Urothelium cell line (cell line): ENCODE measurements at places on chromosomes 12 and 14.

DNA sequence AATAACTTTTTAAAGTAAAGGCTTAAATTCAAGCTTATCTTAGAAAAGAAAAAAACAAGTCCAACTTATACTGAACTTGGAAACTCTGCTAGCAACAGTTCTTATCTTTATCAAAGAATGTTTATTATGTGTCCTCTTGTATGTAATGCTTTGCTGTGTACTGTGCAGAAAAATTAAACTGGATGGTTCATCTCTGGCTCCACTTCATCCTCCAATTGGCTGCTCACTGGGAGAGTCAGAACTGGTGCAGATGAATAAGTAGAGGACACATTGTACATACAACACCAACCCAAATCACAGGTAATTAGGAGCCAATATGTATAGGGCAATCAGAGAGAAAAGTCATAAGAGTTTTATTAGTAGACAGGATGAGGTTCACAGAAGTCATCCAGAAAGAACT is 123.6 kb upstream of the NAP1L1 start:
- DNase-seq = no peak

- no peak for DNase-seq
Measured at GRCh38 chr12:202081-202731, 11.8 kb downstream of the SLC6A12 start.

DNA sequence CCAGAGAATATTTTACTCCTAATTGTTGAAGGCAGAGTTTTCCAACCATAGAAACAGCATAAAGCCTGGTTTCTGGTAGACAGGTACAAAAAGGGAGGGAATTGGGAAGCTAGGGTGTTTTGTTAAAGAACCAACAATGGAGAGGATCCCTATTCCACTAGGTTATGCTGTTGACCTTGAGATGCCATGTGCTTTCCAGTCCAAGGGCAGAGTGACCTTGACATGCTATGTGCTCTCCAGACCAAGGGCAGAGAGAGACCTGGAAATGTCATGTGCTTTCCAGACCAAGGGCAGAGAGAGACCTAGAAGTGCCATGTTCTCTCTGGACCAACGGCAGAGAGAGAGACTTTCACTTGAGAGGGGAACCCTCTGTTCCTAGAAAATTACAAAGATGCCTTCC is 1043.8 kb upstream of the FBXO33 start:
- no peak for DNase-seq

DNA sequence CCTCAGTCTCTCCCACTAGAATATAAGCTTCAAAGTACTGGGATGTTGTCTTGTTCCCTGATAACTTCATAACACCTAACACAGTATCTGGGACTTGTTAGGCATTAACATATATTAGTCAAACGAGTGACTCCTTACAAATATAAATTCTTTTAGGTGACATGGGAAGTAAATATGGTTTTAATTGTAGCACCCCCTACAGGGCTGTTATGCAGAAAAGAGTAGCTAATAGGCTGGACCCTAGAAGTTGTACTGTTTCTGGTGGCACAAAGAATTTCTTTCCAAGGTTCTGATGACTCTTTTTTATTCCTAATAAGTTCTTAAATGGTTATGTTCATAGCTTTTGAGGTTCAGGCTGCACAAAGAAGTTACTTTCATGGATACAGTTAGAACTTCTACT is 29.8 kb downstream of the GPATCH2L start:
- no peak for DNase-seq

DNA sequence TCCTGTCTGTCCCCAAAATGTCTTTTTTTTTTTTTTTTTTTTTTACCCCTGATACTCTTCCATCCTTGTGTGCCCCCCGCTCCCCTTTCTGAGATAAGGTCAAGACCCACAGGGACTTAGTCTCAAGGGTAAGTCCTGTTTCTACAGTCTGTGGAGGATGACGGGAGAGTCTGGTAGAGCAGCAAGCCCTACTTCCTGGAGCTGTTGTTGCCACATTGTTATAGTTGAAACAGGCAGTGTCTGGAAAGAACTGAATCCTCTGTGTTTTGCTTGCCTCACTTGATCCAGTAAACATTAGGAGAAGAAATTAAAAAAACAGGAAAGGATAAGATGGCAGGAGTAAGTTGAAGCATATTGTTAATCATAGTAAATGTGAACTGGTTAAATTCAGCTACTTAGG is 45.5 kb downstream of the ZNF664 start:
- no peak for DNase-seq

GRCh38 chr14:22540811-22541360 is 48.1 kb downstream of the DAD1 start:
- DNase-seq = no peak

GRCh38 chr12:98352218-98352811 is 163.1 kb upstream of the TMPO start:
- DNase-seq = peak; percentile 57

DNA sequence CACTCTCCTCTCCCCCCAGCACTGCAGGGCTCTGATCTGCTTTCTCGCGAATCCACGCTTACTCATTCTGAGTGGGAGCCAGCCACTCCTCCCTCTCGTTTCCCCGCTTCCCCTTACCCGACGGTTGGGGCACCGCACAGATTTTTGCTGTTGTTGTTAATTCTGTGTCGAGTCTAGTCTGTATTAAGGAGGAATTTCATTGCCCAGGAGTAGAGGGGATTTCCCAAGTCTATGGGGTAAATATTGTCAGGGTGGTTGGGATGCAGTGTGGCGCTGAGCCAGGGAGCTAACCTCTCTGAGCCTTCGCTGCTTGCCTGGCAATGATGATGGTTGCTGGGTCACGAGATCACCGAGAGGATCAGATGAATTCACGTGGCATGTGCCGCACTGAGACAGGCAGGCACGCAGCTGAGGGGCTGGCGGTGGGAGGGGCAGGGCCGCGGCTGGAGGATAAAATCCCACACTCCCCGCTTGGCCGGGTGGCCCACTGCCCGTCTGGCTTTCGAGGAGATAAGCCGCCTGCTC is 18.5 kb downstream of the NCOR2 start:
- DNase-seq = no peak

- DNase-seq = no peak
Measured at GRCh38 chr14:89294872-89295271, 122.2 kb downstream of the FOXN3 start.

DNA sequence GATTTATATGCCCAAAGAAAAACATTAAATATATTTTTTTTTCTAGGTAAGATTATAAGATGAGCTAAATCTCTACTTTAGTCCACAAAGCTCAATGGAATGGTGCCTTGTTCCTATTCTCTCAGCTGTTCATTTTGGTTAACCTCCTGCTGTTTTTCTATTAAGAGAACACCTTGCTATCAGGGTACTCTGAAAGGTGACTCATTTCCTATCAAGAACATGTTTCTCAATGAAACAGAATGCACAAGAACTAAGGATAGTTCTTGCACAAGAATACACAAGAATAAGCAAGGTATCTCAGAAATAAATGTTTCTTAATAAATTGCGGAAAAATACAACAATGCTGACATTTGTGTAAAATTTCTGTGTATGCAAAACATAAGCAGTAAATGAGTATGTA is 14.1 kb downstream of the ABCD2 start:
- DNase-seq = peak; percentile 18

GRCh38 chr14:92897922-92898565 is 24.9 kb upstream of the CHGA start:
- no peak for DNase-seq

DNA sequence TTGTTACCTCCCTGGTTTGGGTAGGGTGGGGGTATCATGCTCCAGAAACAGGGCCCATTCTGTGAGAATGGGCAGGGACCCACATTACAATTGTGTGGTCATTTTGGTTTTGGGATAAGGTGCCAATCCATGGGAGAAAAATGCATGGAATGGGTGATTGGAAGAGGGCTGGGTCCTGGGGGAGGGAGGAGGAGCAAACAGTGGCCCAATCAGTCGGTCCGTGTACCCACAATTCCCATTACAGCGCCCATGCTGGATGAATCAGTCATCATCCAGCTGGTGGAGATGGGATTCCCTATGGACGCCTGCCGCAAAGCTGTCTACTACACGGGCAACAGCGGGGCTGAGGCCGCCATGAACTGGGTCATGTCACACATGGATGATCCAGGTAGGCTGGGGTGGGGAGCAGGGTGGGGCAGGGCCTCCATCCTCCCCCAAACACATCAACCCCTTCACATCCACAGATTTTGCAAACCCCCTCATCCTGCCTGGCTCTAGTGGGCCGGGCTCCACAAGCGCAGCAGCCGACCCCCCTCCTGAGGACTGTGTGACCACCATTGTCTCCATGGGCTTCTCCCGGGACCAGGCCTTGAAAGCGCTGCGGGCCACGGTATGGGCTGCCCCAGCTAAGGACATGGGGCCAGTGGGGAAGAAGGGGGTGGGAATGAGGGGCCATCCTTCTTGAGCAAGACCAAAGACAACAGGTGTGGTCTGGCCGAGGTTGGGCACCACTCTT is 3.6 kb upstream of the TPI1 start:
- DNase-seq = no peak

GRCh38 chr14:21227150-21227549 is 42.1 kb downstream of the HNRNPC start:
- DNase-seq = no peak

DNA sequence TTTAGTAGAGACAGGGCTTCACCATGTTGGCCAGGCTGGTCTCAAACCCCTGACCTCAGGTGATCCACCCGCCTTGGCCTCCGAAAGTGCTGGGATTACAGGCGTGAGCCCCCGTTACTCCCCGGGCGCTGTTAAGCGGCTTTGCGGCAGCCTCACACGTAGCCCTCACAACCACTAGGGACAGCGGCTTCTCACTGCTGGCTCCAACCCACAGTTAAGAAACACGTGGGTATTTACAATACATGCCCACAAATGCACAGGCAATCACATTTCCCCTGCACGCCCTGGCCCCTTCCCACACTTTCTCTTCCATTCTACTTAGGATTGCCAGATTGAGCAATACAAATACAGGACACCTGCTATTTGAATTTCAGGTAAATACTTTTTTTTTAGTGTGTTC is 37.0 kb upstream of the EIF5 start:
- no peak for DNase-seq

DNA sequence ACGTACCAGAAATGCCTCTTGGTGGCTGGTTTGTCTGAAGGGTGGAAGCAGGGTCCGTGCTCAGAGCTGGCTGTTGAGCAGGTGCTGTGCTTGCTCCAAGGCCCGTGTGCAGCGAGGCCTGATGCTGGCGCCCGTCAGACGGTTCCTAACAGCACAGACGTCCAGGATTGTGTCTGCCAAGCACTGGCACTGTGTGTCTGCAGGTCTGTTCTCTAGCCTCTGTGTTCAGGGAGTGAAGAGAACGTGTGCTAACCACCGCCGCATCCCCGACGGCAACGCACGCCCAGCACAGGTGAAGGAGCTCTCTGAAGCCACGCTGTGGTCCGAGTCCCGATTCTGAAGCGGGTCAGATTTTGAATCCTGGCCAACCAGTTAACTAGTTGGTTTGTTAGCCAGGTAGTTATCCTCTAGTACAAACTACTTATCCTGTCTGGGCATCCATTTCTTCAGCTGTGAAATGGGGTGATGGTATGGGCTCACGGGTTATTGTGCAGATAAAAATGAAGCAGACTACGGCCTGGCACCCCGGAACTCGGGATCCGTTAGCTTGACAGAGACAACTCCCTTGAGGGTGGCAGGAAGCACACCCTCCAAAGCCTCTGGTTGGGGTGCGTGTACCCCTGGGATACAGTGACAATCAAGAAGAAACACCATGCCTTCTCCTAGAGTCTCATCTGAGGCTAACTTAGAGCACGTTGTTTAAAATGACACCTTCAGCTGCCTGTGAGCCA is 18.6 kb upstream of the TDRD9 start:
- DNase-seq = no peak

DNA sequence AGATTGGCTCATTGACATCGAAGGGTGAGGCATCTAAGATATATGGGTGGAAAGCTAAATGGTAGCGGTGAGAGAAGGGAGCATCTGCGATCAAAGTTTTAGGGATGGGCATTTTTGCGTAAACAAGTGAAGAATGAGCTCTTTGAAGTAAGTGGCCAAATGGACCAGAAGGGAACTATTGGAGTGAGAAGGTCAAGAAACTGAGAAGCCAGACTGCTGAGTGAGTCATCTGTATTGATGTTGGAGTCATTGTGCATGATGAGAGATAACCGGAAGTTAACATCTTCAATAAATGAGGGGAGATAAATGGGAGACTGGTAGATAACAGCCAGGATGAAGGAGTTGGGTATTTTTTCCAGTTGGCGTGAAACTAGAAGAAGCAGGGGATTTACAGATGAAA is 271.9 kb upstream of the PDE3A start:
- DNase-seq = no peak

GRCh38 chr12:66107451-66107915 is 23.1 kb downstream of the LLPH start:
- peak; percentile 76 for DNase-seq

- DNase-seq = no peak
Measured at GRCh38 chr12:62233805-62234204, 26.4 kb upstream of the USP15 start.

GRCh38 chr12:94753036-94753679 is 102.8 kb upstream of the TMCC3 start:
- DNase-seq = no peak

- DNase-seq = no peak
Measured at GRCh38 chr12:75650595-75651341, 139.4 kb upstream of the KRR1 start.

- no peak for DNase-seq
Measured at GRCh38 chr14:101022916-101023435, 119.5 kb upstream of the RTL1 start.

DNA sequence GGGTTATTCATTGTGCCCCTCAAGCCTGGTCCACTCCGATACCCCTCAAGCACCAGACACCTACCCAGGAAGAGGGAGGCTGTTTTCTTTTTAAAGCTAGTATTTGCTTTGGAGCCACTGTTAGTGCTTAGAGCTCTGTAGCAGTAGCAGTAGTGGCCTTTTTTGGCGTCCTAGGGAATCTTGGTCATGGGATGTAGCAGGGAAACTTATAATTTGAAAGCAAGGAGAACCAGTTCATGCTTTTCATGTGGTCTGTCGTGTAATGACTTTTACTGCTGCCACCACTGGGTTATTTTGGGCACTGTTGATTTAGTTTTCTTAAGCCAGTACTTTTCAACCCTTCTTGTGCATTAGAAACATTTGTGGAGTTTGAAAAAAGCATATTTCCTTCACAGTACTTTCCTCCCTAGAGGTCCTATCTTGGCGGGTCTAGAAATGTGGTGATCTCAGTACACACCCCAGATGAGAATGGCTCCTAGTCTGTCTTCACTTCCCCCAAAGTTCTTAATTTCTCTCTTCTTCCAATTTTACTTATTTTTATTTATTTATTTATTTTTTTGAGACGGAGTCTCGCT is 49.7 kb downstream of the MARK3 start:
- no peak for DNase-seq

- DNase-seq = no peak
Measured at GRCh38 chr12:101929365-101930041, 52.1 kb downstream of the DRAM1 start.

GRCh38 chr14:62117751-62118105 is 355.5 kb downstream of the SNAPC1 start:
- DNase-seq = no peak

- peak; percentile 54 for DNase-seq
Measured at GRCh38 chr14:56874375-56874774, 64.1 kb upstream of the OTX2 start.

DNA sequence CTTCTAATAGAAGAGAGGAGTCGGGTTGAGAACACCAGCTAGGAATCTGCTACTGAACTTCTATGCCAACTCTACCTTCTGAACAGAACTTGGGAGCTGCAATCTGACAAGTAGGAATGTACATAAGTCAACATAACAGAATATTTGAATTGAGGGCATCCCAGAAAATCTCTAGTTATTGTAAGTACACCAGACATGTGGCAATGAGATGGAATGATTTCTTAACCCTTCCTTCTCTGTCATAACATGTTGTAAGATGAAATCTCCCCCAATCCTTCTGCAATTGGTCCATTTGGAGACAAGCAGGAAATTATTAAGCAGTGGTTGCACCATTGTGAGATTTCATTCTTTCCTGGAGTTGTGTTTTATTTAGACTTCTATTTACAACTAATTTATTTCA is 68.7 kb upstream of the TMPO start:
- no peak for DNase-seq
